ENCODE measurements at places on chromosomes 6 and 20.

GRCh38 chr20:45064812-45065211, 36.1 kb downstream of the KCNS1 start:
- no peak for DNase-seq

DNA sequence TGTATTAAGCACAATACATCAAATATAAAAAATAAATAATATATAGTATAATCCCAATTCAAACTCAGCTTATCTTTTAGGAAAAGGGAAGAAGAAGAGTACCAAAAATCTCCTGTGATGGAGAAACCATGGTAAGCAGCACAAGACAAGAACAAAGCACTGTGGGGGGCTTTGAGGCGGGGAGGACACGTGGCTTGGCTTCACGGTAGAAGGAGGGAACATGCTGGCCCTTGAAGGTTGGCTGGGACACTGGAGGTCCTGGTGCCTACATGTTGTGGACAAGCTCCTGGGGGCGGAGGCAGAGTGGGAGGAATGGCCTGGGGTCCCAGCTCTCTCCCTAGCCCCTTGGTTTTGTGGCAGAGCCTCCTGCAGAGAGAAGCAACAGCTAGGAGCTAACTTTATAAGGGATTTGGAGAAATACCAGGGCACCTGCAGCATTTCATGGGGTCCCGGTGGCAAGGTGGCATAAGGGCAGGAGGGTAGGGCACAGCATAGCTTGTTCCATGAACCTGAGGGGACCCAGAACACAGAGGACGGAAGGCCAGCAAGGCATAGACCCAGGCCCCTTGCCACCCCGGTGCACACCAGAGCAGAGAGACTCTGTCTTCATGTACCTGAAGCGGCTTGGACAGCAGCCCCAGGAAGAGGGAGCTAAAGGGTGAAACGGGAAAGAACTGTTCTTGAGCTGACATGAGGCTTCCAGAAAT, 72.0 kb downstream of the LY86 start:
- no peak for DNase-seq

- DNase-seq = no peak
Observed at GRCh38 chr6:42038163-42038562, 12.2 kb upstream of the TAF8 start.

- DNase-seq = no peak
Observed at GRCh38 chr6:149026530-149026942, 279.7 kb downstream of the UST start.

GRCh38 chr20:44003609-44004008, 89.0 kb downstream of the TOX2 start:
- DNase-seq = no peak

DNA sequence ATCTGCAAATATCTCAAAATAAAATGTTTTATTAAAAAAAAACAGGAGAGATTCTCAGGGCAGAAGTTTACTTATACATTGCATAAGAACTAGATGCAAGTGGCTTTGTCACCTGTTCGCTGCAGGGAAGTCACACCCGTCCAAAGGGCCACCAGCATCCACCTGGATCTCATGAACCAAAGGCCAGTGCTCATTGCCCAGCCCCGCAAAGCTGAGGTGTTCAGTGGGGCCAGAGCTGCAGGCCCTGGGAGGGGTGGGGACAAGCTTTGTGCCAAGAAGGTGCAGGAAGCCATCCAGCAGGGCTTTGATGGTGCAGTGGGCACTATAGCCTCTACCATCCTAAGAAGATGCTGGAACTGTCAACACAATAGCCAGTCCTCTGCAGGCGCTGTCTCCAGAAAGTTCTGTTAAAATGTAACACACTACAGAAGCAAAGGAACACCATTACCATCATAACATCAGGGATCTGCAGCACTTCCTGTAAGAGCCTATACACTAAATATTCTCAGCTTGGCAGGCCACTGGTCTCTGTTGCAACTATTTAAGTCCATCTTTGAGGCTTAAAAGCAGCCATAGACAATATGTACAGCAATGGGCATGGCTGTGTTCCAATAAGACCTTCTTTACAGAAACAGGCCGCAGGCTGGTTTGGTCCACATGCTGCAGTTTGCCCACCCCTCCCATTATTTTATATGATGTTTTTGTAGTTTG, 15.7 kb upstream of the CD93 start:
- DNase-seq = no peak

DNA sequence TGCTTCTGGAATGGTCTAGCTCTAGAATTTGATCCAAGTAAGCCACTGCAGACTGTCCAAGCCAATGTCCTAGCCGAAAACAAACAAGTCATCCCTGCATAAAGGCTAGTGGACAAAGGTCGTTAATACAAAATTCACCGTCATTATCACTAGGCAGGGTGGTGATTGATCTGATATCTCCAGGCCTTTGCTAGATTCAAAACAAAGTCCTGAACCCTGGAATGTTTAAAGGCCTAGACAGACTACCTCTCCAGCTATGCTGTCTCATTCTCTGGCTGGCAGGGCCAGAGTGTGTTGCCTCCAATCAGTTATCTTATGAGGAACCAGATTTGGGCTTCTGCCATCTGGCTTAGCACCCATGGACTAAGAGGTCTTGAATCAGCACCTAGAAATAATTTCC, 38.3 kb downstream of the MAP7 start:
- no peak for DNase-seq

GRCh38 chr6:146292506-146292905, 251.1 kb upstream of the RAB32 start:
- DNase-seq = no peak

- no peak for DNase-seq
Observed at GRCh38 chr20:17969278-17969883, 563 bp downstream of the MGME1 start.

DNA sequence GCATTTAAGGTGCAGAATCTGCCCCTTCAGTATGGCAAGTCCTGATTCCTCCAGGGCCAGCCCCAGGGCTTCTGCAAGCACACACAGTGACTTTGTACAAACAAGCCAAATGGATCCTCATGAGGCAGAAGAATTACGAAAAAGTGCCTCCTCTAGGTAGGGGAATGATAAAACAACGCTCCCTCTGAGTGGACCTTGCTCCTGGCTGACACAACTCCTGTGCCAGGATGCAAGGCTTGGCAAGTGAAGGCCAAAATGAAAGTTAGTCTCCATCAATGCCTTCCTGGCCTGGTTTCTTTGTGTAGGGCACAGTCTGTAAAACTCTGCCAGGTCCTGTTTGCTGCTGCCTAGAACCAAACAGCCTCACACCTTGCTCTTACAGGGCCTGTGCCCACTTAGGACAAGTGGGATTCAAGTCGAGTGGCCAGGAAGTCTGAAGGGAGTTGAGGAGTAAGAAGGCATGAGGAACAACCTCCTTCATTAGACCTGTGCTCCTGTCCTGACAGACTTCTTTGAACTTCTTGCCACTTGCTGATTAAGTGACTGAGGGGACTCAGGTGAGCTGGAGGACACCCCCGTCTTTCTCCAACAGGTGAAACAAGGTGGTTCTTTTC, 417.1 kb downstream of the CDC5L start:
- DNase-seq = no peak

- DNase-seq = no peak
Observed at GRCh38 chr6:105184921-105185320, 5.1 kb upstream of the POPDC3 start.

GRCh38 chr20:52231230-52231746, 39.7 kb upstream of the ZFP64 start:
- no peak for DNase-seq

DNA sequence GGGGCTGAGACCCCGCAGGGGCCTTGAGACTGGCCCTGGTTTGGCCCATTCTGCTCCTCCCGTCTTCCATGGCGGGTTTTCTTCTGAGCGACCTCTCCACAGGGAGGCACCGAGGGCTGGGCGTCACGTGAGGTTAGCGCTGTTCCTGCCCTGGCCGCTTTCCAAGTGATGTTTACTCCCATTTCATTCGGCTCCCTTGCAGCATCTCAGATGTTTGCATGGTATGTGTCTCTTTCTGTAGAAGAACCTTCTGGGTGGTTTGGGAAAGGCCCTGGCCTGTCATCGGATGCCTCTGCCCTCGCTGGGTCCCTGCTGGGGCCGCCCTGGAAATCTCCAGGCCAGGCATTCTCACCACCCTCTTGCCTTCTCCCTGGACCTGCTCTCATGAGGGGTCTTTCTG, 17.3 kb downstream of the RAMACL start:
- DNase-seq = no peak

DNA sequence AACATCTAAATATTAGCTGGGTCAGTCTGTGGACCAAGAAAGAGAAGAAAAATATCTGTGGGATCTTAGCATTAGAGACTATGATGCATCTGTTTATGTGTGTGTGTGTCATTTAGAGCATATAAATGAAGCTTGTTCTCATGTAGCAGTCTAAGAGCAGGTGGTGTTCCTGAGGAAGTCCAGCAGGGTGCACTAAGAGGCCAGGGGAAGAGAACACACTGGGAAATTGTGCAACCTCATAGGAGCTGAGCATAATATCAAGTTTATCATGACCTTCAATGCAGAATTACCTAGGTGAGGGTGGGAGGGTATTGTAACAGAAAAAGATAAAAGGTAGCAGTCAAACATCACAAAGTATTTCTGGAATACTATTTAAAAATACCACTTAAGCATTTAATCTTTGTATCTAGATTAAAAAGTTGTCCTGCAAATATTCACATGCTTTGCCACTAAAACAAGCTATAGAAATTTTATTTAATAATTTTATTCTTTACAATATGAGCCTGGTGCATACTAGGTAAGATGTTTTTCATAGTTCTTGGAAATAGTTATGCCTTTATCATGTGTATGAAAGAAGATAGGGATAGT, 80.5 kb downstream of the SMPDL3A start:
- DNase-seq = no peak

DNA sequence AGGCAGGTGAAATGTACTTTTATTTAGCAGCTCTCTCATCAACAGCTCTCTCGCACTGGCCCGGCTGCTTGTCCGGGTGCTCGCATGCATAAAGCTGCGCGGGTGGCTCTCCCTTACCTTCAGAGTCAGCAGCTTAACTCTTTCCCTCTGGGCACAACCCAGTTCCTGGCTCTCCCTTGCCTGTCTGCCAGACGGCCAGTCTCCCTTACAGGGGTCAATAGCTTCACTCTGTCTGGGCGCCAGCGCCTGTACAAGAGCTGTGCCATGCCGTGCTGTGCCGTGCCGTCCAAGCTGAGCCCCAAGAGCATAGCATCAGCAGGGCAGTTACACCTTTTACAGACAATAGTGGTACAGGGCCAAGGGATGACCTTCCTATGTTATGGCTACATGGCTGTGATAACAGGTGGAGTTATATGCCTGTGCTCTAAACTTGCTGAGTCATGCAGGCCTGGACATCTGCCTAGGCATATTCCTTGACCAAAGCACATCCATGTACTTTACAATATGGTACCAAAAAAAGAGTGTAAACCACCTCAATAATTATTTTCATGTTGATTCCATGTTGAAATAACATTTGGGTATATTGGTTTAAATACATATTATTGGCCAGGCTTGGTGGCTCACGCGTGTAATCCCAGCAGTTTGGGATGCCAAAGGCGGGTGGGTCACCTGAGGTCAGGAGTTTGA, 47.9 kb downstream of the BLTP3A start:
- no peak for DNase-seq

DNA sequence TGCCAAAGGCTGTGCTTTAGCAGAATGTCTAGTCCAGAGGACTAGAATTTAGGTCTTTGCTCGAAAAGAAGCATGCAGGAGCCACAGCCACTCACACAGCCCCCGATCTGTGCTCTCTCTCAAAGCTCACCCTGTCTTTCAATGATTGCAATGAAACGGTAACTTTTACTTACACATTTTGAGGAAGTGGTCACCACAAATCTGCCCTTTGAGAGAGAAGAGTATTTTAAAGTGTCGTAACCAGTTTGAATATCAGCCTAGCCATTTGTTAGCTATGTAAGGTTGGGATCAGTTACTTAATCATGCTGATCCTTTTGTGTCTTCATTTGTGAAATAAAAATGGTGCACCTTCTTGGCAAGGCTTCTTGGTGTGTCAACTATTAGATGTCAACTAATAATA, 209.0 kb downstream of the TFAP2A start:
- DNase-seq = no peak

- no peak for DNase-seq
Observed at GRCh38 chr6:158663625-158664165, 13.8 kb downstream of the SYTL3 start.

- no peak for DNase-seq
Observed at GRCh38 chr6:149860834-149861602, 3.1 kb downstream of the LRP11 start.

DNA sequence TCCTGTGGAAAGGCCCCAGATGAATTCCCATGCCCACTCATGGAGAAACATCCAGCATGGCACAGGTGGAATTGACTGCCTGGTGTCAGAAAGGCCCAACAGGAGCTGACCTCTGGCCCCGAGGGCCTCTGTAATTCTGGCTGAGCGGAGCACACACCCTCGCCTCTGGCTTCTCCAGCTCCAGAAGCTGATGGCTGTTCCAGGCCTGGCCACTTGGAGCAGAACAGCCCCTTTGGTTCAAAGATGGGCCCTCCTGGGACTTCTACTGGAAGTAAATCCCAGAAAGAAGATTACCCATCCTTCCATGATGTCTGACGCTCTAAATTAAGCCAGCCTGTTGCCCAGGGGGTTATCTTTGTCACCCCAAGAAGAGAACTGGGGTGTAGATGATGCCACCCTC, 275.1 kb upstream of the CDH4 start:
- no peak for DNase-seq

- DNase-seq = no peak
Observed at GRCh38 chr6:26556263-26557070, 18.3 kb downstream of the HMGN4 start.

GRCh38 chr6:38871741-38872568, 156.8 kb downstream of the DNAH8 start:
- DNase-seq = peak; percentile 43

DNA sequence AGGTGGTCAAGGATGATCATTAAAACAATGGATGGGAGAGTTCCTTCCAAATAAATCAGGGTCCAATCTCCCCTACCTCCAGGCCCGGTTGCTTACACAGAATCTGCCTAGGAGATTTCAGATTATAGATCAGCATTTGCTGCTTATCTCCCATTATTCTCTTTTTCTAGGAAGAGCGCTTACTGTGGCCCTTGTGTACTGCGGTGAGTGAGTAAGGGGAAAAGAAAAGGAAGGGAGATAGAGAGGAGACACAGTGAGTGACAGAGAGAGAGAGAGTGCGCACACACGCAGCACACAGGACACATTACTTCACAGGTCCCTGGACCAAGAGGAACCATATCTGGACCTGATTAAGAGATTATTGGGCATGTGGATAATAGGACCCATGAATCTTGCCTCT, 6.2 kb downstream of the LATS1 start:
- DNase-seq = no peak

- no peak for DNase-seq
Observed at GRCh38 chr6:46201702-46202101, 30.9 kb upstream of the ENPP5 start.

DNA sequence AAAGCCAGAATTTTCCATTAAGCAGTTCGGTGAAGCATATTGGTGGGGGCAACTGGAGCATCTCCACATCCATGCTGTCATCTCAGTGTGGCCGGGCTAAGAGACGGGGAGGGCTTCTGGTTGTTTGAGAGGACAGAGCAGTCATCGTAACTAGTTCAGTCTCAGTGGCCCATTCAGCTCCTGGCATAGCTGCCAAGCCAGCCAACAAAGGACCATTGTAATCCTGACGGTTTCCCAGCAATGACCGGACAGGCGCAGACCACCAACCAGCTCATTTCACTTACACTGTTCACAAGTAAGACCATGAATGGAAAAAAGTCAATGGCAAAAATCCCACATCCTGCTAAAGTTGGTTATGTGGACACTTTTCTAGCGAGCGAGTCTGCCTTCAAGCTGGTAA, 14.9 kb upstream of the HDDC2 start:
- no peak for DNase-seq
